Sciatic nerve (tissue), 2 donors: ENCODE measurements at places on chromosomes 1 and 21. TPM values are rescaled to one million over a fixed set of nuclear protein-coding genes. Genes with fewer than 3 reads are reported as not detected.

DNA sequence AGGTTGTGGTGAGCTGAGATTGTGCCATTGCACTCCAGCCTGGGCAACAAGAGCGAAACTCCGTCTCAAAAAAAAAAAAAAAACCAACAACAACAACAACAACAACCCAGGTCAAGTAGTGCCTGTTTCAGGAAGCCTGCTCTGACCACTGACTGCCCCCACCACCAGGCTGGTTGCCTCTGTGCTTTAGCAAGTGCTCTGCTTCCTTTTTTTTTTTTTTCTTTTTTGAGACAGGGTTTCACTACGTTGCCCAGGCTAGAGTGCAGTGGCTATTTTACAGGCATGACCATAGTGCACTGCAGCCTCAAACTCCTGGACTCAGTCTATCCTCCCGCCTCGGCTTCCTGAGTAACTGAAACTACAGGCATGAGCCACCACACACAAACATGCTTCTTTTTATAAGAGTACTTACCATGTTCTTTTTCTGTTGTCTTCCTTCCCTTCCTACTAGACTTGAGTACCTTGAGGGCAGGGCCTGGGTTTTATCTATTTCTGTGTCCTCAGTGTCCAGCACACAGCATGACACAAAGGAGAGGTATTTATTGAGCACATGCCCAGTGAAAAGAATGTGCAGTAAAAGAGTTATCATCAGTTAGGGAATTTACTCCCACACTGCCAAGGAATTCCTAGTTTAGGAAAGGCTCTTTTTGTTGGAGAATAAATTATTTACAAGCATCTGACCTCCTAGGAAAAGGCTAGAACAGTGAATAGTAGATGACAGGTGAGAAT, 9.9 kb upstream of the COA7 start:
- no peak for DNase-seq

DNA sequence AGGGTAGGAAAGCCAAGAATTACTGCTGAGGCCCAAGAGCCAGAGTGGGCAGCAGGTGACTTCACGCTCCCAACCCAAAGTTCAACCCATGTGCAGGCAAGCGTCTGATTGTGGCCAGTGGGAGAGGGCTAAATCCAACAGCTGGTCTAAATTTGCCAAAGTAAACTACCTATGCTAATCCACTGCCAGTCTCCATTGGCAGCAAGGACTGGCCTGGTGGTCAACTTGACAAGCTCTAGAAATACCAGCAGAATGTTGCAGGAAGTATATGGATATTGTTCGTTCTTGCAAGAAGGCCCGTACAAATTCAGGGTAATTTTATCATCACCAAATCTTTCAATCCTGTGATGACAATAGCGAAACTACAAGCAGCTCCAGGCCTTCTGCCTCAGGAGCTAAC, 1.5 kb downstream of the TMEM63A start:
- no peak for DNase-seq

DNA sequence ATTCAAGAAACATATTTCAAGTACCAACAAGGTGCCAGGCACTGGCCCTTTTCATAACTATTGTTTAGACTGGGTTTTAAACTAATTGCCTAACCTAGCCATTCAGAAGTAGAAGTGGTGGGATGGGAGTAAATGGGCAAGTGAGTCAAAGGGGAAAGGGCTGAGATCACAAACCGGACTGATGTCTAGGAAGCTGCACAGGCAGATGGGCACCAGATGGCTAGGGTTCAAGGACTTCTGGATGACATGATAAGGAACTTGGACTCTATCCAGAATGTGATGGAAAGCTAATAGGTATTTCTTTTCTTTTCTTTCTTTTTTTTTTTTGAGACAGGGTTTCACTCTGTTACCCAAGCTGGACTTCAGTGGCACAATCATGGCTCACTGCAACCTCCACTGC, 46.6 kb downstream of the LYST start:
- no peak for DNase-seq

GRCh38 chr21:45323487-45324311, 36.0 kb upstream of the POFUT2 start:
- peak; percentile 58 for DNase-seq

DNA sequence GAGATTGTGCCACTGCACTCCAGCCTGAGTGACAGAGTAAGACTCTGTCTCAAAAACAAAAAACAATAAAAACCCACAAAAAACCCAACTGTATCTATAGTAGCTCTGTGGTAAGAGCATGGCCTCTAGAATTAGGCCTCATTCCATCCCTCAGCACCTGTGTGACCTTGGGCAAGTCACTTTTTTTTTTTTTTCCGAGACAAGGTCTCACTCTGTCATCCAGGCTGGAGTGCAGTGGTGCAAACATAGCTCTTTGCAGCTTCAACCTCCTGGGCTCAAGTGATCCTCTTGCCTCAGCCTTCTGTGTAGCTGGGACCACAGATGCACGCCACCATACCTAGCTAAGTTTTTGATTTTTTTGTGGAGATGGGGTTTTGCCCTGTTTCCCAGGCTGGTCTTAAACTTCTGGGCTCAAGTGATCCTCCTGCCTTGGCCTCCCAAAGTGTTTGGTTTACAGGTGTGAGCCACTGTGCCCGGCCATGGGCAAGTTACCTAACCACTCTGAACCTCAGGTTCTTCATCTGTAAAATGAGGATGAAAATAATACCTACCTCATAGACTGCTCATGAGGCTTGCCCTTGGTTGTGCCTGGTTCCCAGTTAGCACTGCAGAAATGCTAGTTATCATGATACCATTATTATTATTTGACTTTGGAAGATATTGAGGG, 15.3 kb upstream of the MYOM3 start:
- DNase-seq: no peak

DNA sequence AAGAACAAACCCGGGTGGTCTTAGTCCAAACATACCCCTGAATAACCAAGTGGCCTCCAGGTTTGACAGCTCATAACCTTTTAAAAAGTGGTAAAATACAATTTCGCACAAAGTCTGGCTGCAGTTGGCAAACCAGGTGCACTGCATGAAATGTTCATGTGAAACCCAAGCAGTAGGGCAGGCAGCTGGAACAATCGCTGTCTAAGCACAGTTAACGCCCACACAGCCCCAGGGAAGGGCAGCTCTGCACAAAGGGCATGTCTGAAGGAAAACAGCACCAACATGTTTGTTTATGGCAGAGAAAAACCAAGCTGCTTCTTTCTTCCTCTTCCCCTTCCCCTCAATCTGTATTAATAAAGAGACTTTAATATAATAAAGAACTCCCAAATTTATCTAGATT, 49.5 kb downstream of the KIAA1614 start:
- DNase-seq: no peak

- peak; percentile 78 for DNase-seq
These were observed 57.8 kb downstream of the FOXO6 start for GRCh38 chr1:41418857-41419583.

GRCh38 chr1:203093754-203094410, 8.1 kb upstream of the MYOG start:
- no peak for DNase-seq

- no peak for DNase-seq
These were observed 55.1 kb upstream of the EFHD2 start for GRCh38 chr1:15354580-15354965.

DNA sequence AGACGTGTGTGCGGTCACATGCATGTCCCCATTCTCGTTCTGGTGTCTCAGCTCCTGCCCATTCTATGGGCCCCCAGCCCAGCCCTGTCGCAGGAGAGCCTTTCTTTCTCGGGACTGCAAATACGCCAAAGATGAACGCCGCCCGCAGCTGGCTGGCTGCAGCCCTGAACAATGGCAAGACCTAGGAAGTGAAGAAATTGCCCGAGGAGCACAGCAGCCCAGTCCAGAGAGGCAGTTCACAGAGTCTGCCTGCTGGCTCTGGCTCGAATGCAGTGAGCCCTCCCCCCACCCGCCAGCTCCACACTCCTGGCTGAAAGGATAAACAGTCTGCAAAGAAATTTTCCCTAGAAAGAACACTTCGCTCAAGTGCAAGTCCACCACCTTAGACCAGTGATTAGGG, 23.3 kb downstream of the PAX7 start:
- DNase-seq: no peak

- no peak for DNase-seq
These were observed 154.2 kb downstream of the RERE start for GRCh38 chr1:8663090-8663802.

- DNase-seq: no peak
These were observed 403.7 kb downstream of the LTN1 start for GRCh38 chr21:28588997-28589396.

- DNase-seq: no peak
These were observed 122.2 kb upstream of the TMEM51 start for GRCh38 chr1:15031251-15031933.

DNA sequence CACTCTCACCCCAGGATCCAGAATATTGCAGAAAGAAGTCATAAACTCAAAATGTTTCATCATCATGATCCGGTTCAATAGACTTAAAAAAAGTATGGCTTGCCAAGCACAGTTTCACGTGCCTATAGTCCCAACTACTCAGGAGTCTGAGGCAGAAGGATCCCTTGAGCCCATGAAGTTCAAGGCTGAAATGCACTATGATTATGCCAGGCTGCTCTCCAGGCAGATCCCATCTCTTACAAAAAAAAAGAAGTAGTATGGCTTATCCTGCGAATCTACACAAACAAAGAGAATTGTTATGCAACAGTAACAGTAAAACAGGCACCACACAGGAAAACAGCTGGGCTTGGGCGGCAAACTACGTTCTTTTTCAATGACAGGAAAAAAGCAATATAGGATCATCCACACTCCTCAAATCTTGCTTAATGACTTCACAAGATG, 76.2 kb downstream of the EIF4G3 start:
- no peak for DNase-seq

DNA sequence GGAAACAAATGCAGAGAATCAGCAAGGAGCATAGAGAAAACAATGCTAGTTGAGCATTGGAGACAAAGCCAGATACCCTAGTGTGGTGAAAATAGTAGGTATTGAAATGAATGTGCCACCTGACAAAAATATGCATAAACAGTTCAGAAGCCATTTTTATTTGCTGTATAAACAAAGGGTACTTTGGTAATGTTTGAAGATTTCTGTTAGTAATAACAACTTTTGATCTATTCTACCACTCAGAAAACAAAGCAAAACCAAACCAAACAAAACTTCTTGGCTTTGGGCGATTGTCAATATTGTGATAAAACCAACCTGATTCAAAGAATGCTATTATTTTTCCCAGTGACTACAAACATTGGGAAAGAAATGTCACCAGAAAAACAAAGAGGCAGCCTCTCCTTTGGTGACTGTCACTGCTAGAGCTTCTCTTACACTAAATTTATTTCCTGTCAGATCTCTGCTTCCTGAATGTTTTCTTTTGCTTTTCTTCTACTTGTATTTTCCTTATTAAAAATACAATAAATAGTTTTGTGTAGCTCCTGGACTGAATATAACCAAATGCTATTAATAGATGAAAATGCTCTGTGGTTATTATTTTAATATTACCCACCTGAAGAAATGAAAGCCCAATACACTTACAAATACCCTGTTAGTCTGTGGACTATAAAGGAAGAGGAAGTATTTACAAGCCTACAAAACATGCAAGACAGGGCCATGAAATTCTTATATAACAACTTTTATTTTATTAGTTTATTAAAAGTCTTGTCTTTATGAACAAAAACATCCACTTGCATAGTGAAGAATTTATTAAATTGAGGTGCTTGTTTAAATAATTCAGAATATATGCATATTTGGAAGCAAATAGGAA, 5.7 kb downstream of the ATP6V1G3 start:
- DNase-seq: no peak

DNA sequence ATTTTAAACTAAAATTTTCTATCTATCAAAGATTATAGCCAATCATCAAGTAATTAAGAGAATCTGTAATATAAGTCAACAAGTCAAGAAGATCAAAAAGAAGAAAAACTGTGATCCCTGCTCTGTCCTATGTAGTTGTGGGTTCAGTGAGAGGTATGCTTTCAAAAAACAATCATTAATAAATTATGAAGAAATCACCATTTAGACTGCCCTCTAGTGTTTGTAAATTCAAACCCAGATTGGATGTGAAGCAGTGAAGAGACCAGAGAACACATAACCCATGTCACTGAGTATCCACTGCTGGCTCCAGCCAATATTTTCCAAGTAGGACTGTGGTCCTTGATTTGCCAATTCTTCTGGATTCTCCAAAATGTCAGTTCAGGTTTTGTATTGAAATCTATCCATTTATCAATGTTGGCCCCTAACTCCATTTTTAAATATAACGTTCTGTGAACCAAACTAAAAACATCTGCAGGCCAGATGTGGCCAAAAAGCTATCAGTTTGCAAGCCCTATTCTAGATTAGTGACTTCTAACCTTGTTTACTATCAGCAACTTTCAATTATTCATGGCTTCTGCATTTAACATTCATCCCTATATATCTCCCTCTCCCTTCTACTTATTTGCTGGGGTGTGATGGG, 467.5 kb upstream of the CXADR start:
- DNase-seq: no peak

DNA sequence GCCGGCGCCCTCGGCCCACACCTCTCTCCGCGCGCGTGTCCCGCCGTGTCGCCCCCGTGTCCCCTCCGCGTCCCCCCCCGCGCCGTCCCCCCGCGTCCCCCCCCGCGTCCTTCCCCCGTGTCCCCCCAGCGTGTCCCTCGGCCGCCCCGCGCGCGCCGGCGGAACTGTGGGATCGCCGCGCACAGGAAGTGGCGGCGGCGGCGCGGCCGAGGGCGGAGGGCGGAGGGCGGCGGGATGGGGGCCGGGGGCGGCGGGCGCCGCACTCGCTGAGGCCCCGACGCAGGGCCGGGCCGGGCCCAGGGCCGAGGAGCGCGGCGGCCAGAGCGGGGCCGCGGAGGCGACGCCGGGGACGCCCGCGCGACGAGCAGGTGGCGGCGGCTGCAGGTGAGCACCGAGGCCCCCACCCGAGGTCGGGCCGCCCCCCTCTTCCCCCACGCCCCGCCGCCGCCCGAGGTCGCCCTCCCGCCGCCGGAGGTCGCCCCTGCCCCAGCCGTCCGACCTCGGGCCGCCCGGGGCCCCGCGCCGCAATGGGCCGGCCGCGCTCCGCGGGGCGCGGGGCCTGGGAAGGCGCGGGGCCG, at the start of gene AGPAT3:
AGPAT3 (plus strand) TSS at position 262 of the 578 bp plus-strand sequence. CDS start 94,459 bp downstream, outside the sequence.
- DNase-seq: no peak

- DNase-seq: no peak
These were observed 19.9 kb downstream of the ADORA1 start for GRCh38 chr1:203147376-203147775.

GRCh38 chr1:79363430-79363829, 356.9 kb upstream of the ADGRL4 start:
- no peak for DNase-seq

DNA sequence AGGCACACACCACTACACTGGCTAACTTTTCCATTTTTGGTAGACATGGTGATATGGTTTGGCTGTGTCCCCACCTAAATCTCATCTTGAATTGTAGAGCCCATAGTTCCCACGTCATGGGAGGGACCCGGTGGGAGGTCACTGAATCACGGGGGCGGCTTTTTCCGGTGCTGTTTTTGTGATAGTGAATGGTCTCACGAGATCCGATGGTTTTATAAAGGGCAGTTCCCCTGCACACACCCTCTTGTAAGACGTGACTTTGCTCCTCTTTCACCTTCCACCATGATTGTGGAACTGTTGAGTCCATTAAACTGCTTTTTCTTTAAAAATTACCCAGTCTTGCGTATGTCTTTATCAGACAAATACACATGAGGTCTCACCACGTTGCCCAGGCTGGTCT, 1.3 kb upstream of the FTCD start:
- no peak for DNase-seq

- DNase-seq: no peak
These were observed 14.4 kb downstream of the KIRREL1 start for GRCh38 chr1:158007667-158008386.

Gene TRAPPC3
- total RNA-seq: 46.8 TPM

Gene SH3BGR
- 7.9 TPM for total RNA-seq

Gene PLCH2
- total RNA-seq: 1.1 TPM

Gene COL8A2
- 47.3 TPM for total RNA-seq

Gene MNDA
- total RNA-seq: 27.8 TPM

Gene NCF2
- total RNA-seq: 29.6 TPM

Gene VCAM1
- 36.2 TPM for total RNA-seq

Gene CYP2J2
- total RNA-seq: 21.6 TPM

Gene PGLYRP4
- not detected for total RNA-seq

Gene IL10
- 1.1 TPM for total RNA-seq
